ENCODE measurements at places on chromosomes 4 and X.
A peak's percentile ranks its signal among the peaks of the same experiment; 100 is the strongest.

GRCh38 chr4:80306260-80306659 lies 29.3 kb upstream of the CFAP299 start:
- DNase-seq = no peak

- peak; percentile 7 for DNase-seq
Measured at GRCh38 chr4:87465739-87466366, 43.5 kb downstream of the NUDT9 start.

GRCh38 chr4:14749910-14750309 lies 252.4 kb upstream of the CPEB2 start:
- DNase-seq = no peak

DNA sequence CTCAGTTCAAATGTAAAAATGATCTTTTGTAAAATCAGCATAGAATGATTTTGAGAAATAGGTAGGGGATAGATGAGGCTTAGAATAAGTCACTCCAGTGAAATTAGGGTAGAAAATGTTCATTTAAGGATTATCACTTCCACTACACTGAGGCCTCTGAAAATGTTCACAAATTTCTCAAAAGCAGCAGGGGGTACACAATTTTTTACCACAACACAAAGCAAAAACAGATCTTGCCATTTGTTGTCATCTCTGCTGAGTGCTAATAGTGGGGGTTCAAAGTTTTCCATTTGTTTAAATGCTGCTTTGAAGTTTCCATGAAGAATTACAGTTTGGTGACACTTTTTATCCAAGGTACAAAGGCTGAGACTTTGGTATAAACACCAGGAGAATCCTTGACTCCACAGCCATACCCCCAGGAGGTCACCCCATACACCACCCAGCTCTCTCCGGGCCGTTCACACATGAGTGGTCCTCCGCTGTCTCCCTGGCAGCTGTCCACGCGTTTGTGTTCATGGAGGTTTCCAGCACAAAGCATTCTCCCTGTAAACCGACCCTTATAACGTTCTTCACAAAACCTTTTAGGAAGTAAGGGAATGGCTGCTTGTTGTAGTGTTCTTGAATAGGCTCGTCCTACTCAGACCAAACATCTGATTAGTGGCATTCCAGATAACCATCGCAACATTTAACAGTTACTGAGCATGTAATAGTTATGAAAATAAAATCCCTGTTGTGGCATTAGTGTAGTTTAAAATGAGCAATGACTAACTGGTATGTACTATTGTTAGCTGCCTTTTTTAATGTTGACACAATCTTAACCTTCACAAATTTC lies 71.0 kb downstream of the PRSS12 start:
- no peak for DNase-seq

All from kidney epithelial cell (primary cell).